Natural killer cell (primary cell): ENCODE measurements at places on chromosomes 3 and 15. TPM values are rescaled to one million over a fixed set of nuclear protein-coding genes. Genes with fewer than 3 reads are reported as not detected.

- DNase-seq = no peak
Measured at GRCh38 chr3:189289251-189289650, 117.5 kb downstream of the TPRG1 start.

DNA sequence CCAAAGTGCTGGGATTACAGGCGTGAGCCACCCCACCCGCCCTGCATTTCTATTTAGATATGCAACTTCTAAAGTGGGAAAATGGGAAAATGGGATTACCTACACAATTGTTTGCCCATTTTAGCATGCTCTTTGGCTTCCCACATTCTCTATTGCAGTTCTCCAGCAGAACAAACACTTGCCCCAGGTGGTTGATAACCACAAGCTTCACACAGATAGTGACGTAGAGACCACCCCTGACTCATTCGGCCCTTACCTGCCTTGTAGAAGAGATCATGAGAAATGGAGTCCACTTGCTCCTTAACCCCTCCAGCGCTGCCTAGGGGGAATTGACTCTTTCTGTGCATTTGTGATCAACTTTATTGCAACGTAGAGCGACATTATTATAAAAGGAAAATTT, 83.2 kb upstream of the RAP2B start:
- no peak for DNase-seq

GRCh38 chr3:109772520-109772919, 435.2 kb upstream of the DPPA4 start:
- no peak for DNase-seq

DNA sequence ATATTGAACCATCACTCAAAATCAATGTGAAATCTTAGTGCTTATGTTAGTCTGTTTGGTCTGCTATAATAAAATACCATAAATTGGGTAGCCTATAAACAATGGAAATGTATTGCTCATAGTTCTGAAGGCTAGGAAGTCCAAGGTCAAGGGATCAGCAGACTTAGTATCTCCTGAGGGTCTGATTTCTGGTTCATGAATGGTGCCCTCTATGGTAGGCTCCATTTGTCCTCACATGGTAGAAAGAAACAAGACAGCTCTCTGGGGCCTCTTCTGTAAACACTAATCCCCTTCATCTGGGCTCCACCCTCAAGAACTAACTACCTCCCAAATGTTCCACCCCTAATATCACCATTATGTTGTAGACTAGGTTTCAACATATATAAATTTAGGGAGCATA, 15.0 kb upstream of the EOMES start:
- no peak for DNase-seq

DNA sequence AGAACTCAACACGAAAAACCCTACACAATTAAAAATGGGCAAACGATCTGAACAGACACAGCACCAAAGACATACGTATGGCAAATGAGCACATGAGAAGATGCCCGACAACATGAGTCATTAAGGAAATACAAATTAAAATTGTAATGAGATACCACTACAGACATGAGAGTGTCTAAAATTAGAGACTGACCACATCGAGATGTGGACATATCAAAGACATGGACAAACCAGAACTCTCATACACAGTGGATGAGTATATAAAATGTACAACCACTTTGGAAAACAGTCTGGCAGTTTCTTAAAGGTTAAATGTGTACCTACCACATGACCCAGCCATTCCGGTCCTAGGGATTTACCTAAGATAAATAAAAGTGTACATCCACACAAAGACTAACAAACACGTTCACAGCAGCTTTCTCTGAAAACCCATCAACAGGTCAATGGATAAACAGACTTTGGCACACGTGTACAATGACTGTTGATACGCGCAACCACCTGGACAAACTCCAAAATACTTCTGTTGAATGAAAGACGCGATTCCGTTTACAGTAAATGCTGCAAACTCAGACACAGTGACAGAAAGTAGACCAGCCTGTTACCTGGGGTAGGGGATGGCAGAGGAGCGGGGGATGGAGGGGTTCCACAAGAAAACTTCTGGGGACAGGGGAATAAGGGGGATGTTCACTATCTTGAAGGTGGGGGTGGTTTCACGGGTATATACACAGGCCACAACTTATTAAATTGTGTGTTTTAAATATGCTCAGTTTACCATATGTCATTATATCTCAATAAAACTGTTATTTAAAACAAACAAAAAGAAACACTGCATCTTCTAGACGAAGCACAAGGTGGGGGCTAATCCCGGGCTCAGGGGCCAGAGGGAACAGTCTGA, 2.1 kb downstream of the TNK2 start:
- DNase-seq = no peak

GRCh38 chr15:47405365-47406162, 311.7 kb upstream of the SEMA6D start:
- DNase-seq = no peak

GRCh38 chr3:49359623-49360022, 1.5 kb upstream of the GPX1 start:
- no peak for DNase-seq

LOXL1 gene
- total RNA-seq = 1.4 TPM

PP2D1 gene
- total RNA-seq = not detected

DNA sequence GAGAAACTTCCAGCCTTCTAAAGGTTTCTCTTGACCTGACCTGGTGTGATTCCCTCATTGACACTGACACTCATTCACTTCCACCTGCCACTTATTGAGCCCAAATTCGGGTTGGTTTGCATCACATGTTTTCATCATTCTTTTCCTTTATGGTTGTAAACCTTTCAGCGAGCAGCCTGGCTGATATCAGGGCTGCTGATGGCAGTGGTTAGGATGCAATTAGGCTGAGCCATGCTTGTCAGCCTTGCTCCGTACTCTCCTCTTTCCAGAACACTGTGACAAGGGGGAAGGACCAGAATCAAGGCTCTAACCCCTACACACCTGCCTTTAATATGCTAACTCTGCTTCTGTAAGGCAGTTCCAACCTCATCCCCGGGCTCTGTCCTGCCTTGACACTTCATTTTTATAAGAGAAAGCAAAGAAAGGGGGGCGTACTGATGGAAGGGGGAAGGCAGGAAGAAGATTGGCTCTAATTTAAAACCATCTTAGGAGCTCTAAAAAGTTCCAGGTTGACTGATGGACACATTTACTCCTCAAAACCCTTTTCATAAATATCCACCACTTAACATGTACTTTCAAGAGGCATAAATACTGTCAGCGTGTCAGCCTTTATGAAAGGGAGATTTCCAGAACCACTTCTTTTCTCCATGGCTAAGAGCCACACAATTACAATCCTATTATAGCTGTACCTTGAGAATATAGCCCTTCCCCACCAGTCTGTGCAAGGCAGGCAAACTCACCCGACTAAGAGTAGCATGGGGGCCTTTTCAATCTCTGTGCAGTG, 5.7 kb downstream of the NMNAT3 start:
- DNase-seq = no peak

ZNF80 gene
- total RNA-seq = 2.3 TPM

DNA sequence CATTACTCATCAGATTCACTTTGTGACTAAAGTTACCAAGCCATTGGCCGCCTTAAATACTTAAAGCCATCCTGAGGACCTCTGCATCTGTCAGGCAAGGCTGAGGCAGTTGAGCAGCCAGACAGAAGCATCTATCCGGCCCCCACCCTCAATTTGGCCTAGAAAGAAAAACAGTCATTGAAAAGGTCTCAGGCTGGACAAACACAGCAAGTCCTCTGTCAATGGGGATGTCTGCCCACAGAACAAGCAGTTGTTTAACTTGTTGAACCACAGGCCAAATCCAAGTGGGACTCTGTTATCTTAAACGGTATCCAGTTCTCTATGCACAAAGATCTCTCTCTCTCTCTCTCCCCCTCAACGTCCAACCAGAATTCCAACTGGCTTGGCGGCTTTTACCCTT, 2.8 kb downstream of the ZIC4 start:
- no peak for DNase-seq

TICRR gene
- 0.59 TPM for total RNA-seq

GRCh38 chr3:118781232-118781631, 253.4 kb downstream of the IGSF11 start:
- no peak for DNase-seq

DNA sequence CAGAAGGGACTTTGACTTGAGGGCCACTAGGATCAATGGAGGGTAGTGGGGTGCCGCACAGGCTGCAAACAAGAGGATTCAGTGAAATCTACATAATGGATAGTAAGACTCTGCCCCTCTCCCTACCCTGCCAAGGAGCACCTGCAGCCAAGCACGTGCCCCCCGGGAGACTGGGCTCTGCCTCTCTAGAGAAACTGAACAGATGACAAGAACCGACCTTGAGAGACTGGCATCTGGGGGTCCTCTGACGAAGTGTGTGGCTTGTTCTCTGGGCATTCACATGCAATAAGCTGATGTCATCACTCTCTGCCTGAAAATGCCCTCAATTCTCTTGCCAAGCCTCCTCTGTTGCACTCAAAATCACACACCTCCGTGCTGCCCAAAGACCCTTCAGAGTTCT, 132.3 kb downstream of the FAM43A start:
- DNase-seq = no peak

GABRR3 gene
- total RNA-seq = not detected
